ENCODE measurements at places on chromosomes 16 and 17.
A peak's percentile ranks its signal among the peaks of the same experiment; 100 is the strongest.

- no peak for DNase-seq
Measured at GRCh38 chr17:82931699-82932517, 92.1 kb upstream of the ZNF750 start.

DNA sequence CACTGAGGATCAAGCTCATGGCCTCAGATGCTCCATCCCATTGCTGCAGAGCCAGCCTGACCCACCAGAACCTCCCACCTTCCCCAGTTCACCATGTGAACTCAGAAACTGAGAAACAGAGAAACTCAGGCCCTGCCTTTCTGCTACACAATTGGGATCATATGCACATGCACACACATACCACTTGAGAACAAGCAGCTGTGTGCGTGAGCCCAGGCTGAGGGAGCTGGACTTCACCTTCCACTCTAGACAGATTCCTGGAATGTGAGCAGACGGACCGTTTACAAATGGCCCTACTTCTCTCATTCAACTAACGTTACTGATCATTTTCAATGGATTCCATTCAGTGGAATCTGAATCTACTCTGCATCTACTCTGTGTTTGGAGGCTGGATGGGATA is 1.7 kb upstream of the SPEM2 start:
- DNase-seq = no peak

DNA sequence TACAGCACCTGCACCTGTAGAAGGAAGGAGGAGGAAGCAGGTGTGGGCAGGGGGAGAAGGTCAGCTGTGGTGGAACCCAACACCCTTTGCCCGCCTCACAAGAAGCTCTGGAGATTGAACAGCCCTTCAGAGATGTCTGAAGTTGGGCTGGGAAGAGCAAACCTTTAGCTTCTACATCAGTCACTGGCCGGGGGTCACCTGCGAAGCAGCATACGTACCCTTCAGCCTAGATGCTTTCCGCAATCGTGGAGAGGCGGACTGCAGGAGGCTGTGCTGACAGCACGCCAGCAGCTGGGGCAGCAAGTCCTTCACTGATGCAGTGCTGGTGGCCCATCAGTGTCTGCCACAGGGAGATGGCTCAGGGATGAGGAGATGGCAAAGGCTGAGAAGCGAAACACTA is 5.2 kb upstream of the HS3ST3B1 start:
- DNase-seq = no peak

GRCh38 chr16:15610369-15610871 is 32.5 kb downstream of the MARF1 start:
- no peak for DNase-seq

GRCh38 chr16:58249388-58249779 is 45.4 kb downstream of the PRSS54 start:
- DNase-seq = no peak

DNA sequence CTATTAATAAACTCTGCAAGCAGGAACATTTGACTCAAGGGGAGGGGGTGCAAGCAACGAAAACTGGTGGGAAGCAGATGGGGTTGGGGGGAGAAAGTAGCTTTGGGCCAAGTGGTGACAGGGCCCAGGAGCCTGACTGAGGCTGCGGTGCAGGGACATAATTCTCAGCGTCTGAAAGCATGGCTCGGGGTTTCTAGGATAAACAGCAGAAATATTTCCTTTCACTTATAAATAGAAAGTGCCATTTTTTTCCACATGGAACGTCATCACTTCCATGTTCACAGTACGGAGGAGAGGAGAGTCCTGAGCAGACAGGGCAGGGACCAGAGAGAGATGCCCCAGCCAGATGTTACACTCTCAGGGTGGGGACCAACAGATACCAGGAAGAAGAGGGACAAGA is 197.1 kb downstream of the ZFHX3 start:
- no peak for DNase-seq

DNA sequence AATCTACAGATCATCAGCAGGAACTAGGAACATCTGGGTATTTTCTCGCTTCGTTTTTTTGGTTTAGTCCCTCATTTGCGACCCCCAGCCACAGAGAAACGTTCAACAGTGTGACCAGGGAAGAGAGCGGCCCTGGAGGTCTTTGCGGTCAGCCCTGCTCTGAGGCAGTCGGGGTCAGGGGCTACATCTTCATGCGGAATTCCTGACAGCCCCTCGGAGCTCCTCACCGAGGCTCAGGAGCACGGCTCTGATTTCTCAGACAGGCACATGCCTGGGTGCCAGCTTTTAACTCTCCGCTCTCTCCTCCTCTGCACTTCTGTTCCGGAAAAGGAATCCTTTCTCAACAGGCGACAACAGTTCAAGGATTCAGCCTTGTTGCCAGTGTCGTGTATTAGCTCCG is 8.0 kb upstream of the WDR45B start:
- DNase-seq = no peak

- DNase-seq = no peak
Measured at GRCh38 chr16:76214856-76215255, 62.3 kb upstream of the CNTNAP4 start.

GRCh38 chr16:49776734-49777133 is 79.2 kb downstream of the ZNF423 start:
- no peak for DNase-seq

DNA sequence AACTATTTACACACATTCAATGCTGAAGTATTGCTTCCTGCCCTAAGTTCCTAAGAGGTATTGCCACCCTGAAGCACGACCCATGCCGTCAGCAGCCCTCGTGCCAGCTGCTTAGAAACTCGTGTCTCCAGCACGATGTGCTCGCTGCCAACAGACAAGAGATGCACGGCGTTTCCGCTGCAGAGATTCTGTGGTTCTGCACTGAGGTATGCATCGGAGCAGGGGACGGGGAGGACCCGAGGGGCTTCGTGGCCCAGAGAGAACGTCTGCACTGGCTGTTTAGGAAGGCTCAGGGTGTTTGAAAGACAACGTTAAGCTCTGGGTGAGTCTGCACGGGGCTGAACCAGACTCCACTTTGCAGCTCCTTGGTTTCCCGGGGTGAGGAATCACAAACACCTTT is 82.7 kb upstream of the CREBBP start:
- no peak for DNase-seq

- no peak for DNase-seq
Measured at GRCh38 chr16:89044418-89045180, 49.1 kb upstream of the ACSF3 start.

DNA sequence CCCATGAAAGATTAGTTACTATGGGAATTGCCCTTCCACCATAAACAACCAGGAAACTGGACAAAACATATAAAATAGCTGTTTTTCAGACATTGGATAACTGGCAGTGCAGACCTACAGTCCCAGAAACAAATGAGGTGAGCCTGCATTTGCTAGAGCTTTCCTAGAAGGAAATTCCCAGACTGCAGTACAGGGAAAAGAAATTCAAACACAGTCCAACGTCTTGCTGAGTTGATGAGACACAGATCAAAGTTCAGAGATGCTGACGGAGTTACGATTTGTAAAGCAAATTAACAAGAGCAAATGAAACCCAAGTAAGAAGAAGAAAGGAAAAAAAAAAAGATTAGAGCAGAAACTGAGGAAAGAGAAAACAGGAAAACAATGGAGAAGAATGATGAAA is 41.3 kb upstream of the MNT start:
- DNase-seq = no peak

- DNase-seq = no peak
Measured at GRCh38 chr16:1458977-1459341, 14.6 kb upstream of the CCDC154 start.

DNA sequence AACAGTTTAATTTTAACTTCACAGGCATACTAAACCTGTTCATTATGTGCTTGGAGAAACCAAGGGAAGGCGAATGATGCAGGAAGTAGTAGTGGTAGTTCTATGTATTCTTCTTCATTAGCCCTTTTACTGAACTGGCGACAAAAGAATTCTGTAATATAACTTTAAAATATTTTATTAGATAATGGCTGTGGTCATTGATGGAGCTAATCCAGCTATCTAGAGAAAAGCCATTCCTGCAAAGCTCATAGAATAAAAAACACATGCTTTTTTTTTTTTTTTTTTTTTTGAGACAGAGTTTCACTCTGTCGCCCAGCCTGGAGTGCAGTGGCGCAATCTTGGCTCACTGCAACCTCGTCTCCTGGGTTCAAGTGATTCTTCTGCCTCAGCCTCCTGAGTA is 23.5 kb downstream of the TANC2 start:
- DNase-seq = no peak

GRCh38 chr17:52030052-52030451 is 128.5 kb downstream of the CA10 start:
- no peak for DNase-seq

DNA sequence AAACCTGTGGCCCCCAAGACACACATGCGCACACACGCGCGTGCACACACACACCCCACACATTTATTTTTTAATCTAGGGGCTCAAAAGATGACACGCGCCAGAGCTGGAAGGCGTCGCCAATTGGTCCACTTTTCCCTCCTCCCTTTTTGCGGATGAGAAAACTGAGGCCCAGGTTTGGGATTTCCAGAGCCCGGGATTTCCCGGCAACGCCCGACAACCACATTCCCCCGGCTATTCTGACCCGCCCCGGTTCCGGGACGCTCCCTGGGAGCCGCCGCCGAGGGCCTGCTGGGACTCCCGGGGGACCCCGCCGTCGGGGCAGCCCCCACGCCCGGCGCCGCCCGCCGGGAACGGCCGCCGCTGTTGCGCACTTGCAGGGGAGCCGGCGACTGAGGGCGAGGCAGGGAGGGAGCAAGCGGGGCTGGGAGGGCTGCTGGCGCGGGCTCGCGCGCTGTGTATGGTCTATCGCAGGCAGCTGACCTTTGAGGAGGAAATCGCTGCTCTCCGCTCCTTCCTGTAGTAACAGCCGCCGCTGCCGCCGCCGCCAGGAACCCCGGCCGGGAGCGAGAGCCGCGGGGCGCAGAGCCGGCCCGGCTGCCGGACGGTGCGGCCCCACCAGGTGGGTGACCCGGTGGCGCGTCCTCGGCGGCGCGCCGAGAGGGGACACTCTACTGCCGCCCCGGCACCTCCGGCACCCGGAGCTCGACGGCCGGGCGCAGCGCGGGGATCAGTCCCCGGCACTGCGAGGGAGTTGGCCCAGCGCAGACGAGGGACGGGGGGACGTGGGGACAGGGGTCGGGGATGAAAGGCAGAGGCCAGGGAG is at the start of gene STAT5A:
Gene STAT5A (plus strand): TSS at position 522 of the 826 bp plus-strand sequence. CDS start 914 bp downstream, outside the sequence.
- DNase-seq = peak; percentile 56

DNA sequence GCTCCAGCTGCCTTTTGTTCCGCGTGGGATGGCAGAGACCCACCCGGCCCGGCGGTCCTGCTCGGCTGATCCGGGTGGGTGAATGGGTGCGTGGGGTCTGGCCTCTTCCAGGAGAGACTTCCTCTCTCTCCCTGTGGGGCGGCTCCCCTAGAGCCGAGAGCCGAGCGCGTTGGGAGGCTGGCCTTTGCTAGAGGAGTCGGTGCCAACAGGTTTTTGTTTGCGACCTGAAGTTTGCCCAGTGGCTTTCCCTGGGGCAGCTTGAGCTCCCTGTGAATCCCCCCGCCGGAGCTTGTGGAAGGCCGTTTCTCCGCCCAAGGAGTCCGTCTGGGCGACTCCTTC is 970 bp downstream of the EPN2 start:
- no peak for DNase-seq

- DNase-seq = no peak
Measured at GRCh38 chr16:77788181-77789084, at the start of gene VAT1L. Gene VAT1L (plus strand): TSS chr16:77788564. CDS start chr16:77788683, 119 bp downstream.

DNA sequence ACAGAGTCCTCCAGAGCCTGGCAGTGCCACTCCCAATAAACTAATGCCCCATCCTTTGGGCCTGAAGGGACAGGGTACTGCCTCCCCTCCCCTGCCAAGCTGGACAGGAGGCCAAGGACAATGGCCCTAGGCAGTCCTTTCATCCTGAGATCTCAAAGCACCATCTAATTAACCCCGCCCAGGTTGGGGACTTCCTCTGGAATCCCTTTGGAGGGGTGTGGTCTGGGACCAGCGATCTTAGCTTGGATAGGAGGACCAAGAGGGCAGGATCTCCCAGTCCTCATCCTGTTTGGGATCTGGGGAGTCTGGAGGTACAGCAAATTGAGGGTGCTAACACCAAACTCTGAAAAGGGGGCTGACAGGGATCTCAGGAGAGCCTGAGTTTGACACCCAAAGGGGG is 18.2 kb upstream of the SP6 start:
- DNase-seq = no peak

DNA sequence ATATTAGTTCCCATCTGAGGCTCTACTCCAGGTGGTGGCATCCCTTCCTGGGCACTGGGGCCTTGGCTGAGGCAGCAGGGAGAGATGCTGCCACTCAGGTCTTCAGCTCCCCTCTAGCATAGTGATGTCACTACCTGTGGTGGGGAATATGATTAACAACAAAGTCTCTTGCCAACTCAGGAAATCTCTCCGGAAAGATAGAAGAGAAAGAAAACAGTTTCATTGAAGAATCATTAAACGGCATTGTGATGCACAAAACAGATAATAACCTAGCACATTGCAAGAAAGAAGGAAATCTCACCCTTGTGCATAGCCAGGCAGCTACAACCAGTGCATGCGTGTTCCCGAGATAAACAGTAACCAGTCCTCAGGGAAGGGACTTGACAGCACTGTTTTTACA is 12.2 kb upstream of the ZNF267 start:
- no peak for DNase-seq

DNA sequence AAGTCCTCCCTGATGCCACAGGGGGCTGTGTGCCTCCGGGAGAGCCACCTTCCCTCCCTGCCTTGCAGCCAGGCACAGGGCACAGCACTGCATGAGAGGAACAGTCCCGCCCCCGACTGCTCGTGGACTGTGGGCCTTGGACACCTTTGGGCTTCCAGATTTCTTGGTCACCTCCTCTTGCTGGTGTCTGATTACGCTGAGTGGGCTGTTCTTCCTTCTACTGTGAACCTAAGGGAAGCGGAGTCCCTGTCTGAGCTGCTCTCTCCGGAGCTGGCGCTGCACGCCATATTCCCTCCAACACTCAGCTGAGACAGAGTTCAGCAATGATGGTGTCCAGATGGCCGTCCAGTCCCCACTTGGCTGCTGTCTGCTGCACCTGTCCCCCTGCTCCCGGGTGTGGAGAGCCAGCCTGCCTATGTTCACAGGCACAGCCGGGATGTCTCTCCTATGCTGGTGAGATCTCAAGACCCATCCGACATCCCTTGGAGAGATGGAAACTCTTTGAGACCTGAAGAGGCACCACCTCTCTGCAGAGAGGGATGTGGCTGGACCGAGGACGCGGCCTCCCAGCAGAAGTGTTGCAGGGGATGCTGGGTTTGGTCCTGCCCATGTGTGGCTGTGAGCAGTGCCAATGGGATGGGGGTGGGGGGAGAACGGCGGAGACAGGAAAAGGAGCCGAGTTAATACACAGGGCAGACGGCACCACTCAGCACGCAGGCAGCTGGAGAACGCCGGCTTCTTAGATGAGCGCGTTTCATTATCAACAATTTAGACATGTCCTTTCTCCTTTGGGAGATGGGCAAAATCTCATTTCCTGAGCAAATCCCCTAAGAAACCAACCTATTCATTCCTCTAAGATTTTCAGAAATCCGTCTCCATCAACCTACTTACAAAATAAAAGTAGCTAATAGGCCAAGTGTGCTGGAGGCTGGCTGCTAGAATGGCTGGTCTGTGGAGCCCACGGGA is 171.9 kb downstream of the ENGASE start:
- DNase-seq = no peak

DNA sequence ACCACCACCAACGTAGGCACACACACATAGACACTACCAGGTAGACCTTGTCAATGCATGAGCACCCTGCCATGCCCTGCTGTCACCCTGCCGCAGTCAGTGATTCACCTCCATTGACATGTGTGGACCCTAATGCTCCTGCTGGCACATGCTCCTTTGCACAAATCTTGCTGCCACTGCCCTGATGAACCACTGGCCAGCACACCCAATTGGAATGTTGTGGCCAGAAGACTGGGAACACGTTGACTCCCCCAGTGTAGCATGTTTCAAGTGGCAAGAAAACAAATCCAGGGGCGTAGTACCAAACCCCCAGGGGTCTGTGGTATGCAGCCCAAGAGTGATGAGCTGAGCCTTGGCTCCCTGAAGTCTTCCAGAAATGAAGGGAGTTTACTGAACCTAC is 486.4 kb upstream of the KIF2B start:
- no peak for DNase-seq

GRCh38 chr17:82655038-82655479 is 6.8 kb upstream of the WDR45B start:
- no peak for DNase-seq
